ENCODE measurements at places on chromosomes 16 and 17.

GRCh38 chr17:2850991-2851390, 54.8 kb downstream of the RAP1GAP2 start:
- no peak for DNase-seq

GRCh38 chr17:62780269-62780668, 27.8 kb downstream of the MARCHF10 start:
- no peak for DNase-seq

DNA sequence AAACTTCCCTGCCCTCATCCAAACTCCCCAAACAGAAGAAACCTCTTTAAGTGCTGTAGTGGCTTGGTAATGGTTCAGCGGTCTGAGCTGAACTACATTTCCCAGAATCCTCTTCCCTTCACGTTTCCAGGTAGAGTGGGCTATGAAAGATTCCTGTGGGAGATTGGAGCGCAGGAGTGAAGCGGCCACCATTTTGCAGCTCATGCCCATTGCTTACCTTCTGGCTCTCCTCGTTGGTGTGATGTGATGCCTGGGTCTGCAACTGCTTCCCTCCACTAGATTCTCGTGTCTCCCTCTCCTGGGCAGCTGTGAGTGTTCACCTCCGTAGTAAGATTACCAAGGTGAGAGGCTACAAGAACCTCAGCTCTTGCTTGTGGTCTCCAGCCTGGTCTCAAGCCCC, 82.1 kb downstream of the GPR139 start:
- no peak for DNase-seq

GRCh38 chr16:19294156-19294649, 8.7 kb downstream of the CLEC19A start:
- peak; percentile 14 for DNase-seq

DNA sequence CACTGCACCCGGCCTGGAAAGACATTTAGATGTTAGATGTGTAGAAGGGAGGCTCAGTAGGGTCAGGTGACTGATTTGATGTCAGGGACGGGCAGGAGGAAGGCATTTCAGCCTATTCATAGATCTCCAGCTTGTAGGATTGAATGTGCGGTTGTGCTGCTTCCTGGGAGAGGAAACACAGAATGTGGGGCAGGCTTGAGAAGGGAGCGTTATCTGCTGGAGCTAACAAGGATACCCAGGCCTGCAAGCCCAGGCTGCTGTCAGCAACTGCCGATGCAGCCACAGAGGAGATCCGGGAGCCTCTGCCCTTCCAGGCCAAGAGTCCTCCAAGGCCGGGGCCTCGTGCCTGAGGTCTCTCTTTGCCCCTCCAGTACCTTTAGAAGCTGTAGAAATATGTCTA, 205.6 kb downstream of the SPECC1 start:
- DNase-seq, result no peak

- peak; percentile 75 for DNase-seq
These were observed 85.3 kb downstream of the HAPSTR1 start for GRCh38 chr16:9176547-9177418.

- DNase-seq, result no peak
These were observed 51.4 kb downstream of the HS3ST3A1 start for GRCh38 chr17:13550291-13550690.

GRCh38 chr17:47996201-47996600, 25.3 kb downstream of the CDK5RAP3 start:
- DNase-seq, result no peak

DNA sequence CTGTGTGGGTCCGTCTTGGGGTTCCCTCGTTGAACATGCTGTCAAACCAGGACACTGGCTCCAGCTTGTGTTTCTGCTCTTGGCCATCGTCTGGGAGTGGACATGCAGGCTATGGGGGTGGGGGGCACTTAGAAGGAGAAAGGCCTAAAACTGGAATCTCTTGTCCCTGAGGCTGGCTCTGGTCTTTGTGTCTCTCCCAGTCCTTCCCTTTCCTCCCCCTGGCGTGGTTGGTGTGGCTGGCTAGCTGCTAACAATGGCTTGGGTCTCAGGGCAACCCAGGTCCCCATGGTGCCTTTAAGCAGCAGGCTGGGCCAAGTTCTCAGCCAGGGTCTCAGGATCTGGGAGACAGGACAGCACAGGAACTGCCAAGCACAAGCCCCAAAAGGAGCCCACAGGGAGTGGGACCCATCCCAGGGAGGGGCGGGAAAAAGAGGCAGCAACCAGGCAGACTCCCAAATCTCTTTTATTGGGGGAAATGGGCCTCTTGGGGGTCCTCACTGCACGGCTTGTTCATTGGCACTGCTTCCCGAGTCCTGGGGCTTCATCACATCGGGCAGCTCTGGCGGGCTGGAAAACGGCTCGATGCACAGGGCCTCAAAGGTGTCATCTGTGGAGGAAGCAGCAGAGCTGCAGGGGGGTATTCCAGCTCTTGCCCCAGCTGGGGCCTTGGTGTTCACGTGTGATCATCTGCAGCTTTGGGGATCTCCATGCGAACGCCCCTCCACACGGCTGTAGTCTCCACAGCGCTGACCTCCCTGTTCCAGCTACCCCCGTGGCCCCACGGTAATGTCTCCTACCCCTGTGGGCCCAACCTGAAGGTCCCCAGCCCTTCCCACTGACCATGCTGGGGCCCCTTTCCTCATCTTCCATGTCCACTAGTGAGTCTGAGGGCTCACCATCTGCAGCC, 5.3 kb downstream of the ELOB start:
- DNase-seq, result no peak

DNA sequence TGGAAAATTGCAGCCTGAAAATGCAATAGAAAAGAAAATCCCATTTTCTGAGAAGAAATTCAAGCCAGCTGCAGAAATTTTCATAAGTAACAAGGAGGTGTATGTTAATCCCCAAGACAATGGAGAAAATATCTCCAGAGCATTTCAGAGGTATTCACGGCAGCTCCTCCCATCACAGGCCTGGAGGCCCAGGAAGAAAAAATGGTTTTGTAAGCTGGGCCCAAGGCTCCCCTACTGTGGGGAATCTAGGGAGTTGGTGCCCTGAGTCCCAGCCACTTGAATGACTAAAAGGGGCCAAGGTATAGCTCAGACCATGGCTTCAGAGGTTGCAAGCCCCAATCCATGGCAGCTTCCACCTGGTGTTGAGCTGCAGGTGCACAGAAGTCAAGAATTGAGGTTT, 93.3 kb upstream of the ZNF267 start:
- no peak for DNase-seq

DNA sequence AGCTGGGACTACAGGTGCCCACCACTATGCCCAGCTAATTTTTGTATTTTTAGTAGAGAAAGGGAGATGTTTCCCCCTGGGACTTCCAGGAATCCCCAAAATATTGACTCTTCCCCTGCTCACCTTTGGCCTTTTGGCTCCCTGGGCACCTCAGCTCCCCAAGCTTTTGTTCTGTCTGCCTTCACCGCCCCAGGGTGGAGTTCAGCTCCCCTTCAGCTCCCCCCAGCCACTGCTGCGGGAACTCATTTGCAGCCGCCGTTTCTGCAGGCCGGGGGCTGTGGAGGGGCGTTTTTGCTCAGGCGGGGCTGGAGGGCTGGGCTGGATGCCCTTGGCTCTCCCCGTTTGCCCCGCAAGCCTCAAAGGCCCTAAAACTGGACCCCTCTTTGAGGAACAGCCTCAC, 47.9 kb downstream of the CRISPLD2 start:
- DNase-seq, result no peak

- no peak for DNase-seq
These were observed 477 bp upstream of the OSGIN1 start for GRCh38 chr16:83952587-83952939.

- no peak for DNase-seq
These were observed 13.2 kb downstream of the GALK1 start for GRCh38 chr17:75751676-75752404.

GRCh38 chr17:75238684-75239191, 22.7 kb downstream of the GGA3 start:
- peak; percentile 16 for DNase-seq

GRCh38 chr17:77086433-77087010, 54.2 kb upstream of the SEC14L1 start:
- peak; percentile 30 for DNase-seq

GRCh38 chr17:18944646-18945045, 7.3 kb upstream of the SLC5A10 start:
- DNase-seq, result no peak

DNA sequence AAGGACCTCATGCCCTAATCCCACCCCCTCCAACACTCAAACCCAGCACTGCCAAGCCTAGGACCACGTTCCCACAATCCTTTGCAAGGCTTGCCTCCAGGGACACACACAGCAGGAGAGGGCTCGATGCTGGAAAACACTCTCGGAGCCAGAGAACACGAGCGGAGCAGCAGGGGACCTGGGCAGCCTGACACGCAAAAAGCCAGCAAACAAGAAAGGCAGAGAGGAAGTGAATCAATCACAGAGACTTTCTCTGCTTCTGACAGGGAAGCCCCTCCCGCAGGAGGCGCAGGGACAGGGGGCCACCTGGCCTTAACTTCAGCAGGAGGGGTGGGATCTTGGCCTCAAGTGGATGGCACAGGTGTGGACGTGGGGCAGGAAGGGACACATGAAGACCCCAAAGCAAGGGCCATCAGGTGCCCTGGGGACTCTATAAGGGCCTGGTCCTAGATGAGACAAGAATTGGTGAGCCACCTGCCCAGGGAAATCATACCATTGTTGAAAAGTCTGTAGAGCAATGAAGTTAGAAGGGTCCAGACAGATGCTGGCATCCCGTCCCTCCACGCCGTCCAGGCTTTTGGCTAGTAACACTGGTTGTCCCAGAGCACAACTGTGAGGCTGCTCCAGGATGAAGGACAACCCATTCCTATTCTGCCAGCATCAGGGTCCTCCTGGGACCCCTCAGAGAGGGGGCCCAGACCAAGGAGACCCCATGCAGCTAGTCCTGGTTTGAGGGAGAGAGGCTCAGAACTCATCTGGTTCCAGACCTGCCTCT, 2.2 kb downstream of the SDK2 start:
- no peak for DNase-seq

DNA sequence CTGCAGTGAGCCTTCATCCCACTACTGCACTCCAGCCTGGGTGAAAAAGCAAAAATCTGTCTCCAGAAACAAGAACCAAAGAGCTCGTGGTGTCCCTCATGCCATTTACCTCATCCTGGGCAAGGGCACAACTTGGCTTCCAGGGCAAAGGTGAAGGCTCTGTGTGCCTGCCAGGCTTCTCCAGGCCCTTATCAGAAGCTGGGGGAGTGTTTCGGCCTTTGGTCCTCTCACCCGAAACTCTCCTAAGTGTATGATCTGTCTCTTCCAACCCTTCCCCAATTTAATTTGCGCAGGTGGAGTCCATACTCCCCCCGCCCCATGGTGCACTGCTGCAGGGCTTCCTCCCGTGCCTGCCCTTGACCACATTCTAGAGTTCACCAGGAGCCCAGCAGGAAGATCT, 1.1 kb downstream of the CES2 start:
- no peak for DNase-seq

GRCh38 chr17:17682737-17683680, 1.8 kb downstream of the RAI1 start:
- peak; percentile 33 for DNase-seq

GRCh38 chr16:82963653-82964052, 336.9 kb downstream of the CDH13 start:
- DNase-seq, result no peak

- no peak for DNase-seq
These were observed 18.0 kb downstream of the PLCD3 start for GRCh38 chr17:45114117-45114932.

- no peak for DNase-seq
These were observed 66.3 kb upstream of the GSE1 start for GRCh38 chr16:85546585-85547447.

DNA sequence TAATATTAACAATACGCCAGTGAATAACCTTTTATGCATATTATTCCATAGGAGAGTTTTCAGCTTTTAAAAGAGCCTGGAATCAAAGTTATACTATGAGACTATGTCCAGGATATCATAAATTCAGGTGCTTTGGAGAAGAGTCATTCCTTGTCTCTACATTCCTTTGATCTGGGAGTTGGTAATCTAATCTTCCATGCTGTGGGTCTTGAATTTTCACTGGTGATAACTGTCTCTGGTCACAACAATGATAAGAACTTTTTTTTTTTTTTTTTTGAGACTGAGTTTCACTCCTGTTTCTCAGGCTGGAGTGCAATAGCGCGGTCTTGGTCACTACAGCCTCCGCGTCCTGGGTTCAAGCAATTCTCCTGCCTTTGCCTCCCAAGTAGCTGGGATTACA, 50.8 kb downstream of the CHD9 start:
- DNase-seq, result no peak

- no peak for DNase-seq
These were observed 13.3 kb upstream of the MPP2 start for GRCh38 chr17:43920500-43921095.

DNA sequence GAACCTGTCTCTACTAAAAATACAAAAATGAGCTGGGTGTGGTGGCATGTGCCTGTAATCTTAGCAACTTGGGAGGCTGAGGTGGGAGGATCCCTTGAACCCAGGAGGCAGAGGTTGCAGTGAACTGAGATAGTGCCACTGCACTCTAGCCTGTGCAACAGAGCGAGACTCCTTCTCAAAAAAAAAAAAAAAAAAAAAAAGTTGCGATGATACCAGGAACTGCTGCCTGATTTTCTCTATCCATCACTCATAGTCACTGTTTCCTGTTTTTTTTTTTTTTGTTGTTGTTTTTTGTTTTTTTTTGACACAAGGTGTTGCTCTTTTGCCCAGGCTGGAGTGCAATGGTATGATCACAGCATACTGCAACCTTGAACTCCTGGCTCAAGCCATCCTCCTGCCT, 59.2 kb downstream of the ABCC1 start:
- no peak for DNase-seq

DNA sequence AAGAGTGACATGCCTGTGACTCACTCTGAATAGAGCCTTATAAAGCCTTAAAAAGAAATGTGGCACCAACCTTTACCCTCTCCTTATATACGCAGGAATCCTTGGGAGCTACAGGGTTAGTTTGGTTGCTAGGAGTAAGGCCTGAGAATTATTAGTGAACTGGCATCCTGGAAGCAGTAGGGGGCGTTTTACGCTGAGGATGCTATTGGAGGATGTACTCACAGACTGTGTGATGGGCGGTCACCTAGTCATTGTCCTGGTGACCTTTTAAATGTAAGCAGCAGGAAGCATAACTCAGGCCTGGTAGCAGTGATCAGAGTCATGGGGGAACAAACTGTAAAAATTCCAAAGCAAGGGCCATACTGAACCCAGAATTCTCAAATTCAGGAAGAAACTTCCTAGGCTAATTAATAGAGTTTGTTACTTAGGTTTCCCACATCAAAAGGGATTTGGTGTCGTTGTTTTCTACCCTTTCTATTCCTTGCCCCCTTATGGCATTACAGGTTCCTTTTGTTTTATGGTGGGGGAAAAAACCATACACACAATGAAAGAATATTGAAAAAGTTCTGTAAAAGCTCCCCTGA, 153.8 kb downstream of the SNX11 start:
- no peak for DNase-seq
